Central memory CD4-positive, alpha-beta T cell (primary cell): ENCODE measurements at places on chromosomes 5 and 9.

- no peak for DNase-seq
Observed at GRCh38 chr5:111068213-111068612, 3.3 kb upstream of the TSLP start.

- DNase-seq = no peak
Observed at GRCh38 chr9:110626101-110626829, 42.3 kb upstream of the MUSK start.

- DNase-seq = no peak
Observed at GRCh38 chr5:179819296-179820126, 1.2 kb upstream of the SQSTM1 start.

DNA sequence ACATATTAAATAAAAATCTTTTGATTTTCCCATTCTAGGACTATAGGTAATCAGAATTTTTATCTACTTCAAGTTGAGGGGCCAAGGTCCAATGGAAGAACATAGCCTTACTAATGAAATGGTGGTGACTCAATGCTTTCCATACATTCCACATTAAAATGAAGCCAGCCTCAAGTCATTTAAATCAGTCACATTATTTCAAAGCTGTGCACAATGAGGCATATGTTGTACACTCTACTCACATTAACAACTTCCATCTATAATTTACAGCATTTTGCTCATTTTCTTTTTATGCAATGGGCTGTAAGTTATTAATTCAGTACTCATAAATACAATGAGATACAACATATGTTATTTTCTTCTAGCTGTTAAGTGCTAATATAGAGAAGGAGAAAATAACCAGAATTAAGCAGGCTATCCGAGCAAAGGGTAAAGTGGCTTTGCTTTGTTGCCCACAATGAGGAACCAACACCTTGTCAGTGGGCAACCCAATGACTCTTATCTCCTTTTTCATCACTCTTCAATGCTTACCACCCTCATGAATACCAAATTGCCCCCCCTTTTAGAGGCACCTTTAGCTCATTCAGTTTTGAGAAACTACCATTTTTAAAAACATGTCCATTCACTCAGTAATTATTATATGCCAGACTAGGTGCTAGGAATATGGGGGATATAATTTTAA, 52.4 kb downstream of the TTLL11 start:
- no peak for DNase-seq

GRCh38 chr5:171537070-171537849, 117.8 kb downstream of the FGF18 start:
- no peak for DNase-seq

DNA sequence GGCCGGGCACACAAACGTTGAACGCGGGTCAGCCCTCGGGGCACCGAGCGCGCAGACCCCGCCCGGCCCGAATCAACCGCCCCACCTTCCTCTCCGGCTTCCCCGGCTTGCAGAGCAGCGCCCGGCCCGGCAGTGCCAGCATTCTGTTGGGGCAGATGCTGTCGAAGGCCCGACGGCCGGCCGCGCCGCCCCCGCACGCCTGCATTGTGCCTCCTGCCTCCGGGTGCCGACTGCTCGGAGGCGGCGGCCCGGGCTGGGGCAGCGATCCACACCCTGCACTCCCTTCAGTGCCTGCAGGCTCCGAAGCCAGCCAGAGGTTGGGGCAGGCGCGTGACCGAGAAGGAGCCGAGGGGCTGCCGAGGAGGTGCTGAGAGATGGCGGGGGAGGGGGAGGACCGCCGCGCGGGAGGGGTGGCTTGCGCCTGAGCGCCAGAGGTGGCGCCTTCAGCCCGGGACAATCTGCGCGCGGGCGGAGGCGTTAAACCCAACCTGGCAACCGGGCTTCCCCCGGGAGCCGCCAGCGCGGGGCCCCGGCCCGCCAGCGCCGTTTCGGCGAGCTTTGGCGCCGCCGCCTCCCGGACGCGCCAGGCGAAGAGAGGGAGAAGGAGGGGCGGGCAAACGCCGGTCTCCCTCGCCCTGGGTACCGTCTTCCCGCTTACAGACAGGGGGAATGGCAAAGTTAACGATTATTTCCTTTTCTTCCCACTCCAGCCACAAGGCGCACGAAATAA, at the start of gene MCIDAS:
Gene MCIDAS (minus strand): TSS at position 382 of the 730 bp plus-strand sequence. CDS start 177 bp downstream, at position 205.
- peak; percentile 33 for DNase-seq

DNA sequence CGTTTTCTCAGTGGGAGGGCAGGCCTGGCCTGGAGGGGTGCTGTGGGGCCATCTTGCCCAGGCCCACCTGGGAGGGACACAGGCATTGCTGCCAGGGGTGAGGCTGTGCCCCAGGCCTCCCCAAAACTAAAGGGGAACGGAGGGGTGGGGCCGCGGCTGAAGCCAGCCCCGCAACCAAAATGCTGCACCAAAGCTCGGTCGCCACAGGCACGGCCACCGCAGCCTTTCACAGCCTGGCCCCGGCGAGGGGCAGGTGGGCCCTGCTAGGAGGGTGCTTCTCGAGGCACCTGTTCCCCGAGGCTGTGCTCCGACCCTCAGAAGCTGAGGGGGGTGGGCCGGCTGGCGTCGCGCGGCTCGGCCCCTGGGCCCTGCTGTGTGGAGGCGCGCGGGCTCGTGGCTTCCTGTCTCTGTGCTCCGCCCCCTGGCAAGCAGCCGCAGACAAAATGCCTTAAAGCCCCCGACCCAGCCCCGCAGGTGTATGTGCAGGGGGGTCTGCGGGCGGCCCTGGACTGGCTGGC, 57.6 kb downstream of the JAK2 start:
- no peak for DNase-seq

GRCh38 chr9:130768265-130768664, 66.8 kb upstream of the ABL1 start:
- no peak for DNase-seq

- DNase-seq = no peak
Observed at GRCh38 chr5:152107220-152107619, 182.6 kb upstream of the GLRA1 start.

DNA sequence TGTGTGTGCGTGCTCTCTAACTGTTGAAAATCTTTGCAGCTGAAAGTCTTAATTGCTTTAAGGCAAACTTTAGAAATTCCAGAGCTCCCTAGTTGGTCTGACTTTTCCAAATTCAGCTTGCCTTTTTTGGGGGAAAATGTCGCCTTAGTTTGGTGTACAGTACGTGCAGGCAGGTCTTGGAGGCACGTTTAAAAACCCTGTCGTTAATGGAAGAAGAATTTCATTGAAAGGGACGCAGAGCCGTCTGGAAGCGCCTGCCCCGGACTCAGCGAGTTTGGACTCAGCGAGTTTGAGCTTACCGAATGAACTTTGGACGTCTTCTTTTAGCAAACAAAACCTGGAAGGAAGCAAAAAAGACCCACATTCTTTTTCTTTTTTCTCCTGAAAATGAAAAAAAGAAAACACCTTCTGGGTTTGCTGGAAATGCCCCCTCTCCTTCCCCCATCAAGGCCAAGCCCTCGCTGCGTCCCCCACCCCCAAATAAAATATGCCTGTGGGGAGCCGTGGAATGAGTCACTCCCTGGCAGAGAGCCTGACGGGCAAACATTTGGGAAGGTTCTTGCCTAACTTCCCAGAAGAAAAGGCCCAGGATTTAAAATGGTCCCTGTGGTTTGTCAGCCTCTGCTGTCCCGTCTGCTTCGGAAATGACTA, 1.5 kb downstream of the NEK6 start:
- no peak for DNase-seq
